Activated T-helper 2 cell treated with anti-CD3 and anti-CD28 coated beads, Interferon-gamma antibody, Interleukin-2, Interleukin-4, amounts not matched to agents 10 μg/mL and 5 μg/mL and 100 μg/mL, durations not matched to agents 14 hours and 24 hours and 36 hours (primary cell): ENCODE measurements at places on chromosomes 16 and 17. TPM values are rescaled to one million over a fixed set of nuclear protein-coding genes. Genes with fewer than 3 reads are reported as not detected.

DNA sequence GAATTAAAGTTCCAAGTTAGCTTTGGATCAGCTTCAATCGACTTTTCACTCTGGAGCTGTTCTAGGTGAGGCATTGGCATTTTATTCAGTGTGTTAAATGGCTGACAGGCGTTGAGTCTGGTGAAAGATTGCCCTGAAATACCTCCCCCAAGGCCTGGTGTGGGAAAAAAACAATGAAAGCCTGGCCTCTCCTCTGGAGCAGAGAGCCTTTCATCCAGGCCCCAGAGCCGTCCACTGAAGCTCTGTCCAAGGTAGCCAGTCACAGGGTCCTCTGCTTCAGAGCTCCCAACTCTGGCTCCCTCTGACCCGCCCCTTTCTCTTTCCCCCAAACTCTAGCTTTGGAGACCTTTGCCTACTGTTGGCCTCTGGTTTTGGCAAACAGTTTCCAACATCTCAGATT lies 123.6 kb upstream of the CRHR1 start:
- no peak for DNase-seq

- no peak for DNase-seq
Observed at GRCh38 chr16:89431630-89432029, 58.7 kb downstream of the ANKRD11 start.

DNA sequence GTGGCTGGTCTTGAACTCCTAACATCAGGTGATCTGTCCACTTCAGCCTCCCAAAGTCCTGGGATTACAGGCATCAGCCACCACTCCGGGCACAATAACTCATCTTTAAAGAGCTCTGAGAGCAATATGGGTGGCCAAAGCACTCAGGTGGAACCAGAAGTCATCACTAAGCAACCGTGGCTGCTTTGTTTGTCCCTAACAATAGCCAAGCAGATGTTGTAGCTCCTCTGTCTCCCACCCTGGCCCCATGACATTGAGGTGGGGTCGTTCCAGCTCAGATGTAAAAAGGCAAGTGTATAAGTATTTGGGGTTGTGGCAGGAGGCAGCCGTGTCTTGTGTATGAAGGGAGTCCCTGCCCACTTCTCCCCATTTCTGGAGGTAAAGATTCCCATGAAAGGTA lies 3.7 kb upstream of the SCIMP start:
- DNase-seq, result no peak

DNA sequence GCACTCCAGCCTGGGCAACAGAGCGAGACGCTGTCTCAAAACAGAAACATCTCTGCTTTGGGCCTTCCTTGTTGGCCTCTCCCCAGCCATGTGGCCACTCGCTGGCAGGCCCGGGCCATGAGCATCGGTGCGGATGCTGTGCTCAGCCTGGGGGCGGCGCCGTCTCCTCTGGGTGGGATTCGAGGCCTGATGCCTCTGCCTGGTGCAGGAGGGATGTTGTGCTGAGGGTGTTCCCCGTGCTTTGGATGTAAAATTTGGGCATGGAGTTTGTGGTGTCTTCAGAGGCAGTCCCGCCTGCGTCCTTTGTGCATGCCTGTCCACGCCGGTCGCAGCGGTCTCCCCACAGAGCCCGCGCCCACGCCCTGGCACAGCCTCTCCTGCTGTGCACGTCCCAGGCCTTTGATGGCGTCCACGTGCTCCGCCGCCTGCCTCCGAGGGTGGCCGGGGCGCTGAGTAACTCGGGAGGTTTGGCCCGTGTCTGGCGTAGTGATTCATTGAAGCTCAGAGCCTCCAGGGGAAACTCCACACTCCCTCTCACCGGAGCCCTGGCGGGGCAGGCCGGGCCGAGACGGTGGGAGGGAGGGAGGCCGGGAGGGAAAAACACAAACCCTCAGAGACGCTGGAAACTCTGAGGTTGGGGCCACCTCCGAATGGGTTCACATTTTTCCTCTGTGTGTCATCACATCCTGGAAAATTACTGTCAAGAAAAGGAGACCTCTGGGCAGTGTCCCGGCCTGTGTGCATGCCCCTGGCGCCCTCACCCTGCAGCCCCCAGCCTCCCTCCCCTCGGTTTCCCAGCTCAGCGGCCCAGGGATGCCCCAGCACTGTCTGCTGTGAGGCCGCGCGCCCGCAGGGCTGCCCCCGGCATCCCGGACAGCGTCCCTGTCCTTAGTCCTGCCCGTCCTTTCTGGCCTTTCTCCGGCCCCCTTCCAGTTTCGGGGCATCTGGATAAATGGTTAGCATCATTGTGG lies 19.0 kb downstream of the CENPX start:
- no peak for DNase-seq

DNA sequence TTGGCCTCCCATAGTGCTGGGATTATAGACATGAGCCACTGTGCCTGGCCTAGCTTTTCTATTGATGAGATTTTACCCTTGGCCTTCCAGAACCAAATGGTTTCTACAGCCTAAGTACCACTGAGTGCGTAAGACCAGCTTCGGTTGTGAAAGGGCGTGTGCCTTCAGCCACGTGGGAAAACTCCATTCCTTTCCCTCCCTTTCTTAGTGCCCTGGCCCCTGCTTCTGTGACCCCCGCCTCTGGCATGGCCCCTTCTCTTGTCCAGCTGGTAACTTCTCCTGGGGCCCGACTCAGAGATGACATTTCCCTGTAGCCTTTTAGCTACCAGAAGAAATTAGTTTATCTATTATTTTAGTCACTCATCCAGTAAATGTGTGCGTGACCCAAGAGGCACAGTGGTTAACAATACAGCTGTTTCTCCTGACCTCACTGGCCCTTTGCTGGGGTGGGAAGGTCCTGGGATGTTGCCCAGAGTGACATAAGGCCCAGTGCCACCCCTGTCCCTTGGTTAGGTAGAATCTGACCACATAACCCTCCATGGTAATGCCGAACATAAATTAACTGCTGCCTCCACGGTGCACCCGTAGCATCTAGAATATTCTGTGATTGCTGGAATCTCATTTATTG lies 97.3 kb downstream of the PLCG2 start:
- DNase-seq, result no peak

The RILP gene
- 8.2 and 8.9 TPM in 2 replicates for total RNA-seq

The TBX4 gene
- not detected in 2 replicates for total RNA-seq

The IRX6 gene
- not detected in 2 replicates for total RNA-seq
